ENCODE measurements at places on chromosomes 16 and 17.

DNA sequence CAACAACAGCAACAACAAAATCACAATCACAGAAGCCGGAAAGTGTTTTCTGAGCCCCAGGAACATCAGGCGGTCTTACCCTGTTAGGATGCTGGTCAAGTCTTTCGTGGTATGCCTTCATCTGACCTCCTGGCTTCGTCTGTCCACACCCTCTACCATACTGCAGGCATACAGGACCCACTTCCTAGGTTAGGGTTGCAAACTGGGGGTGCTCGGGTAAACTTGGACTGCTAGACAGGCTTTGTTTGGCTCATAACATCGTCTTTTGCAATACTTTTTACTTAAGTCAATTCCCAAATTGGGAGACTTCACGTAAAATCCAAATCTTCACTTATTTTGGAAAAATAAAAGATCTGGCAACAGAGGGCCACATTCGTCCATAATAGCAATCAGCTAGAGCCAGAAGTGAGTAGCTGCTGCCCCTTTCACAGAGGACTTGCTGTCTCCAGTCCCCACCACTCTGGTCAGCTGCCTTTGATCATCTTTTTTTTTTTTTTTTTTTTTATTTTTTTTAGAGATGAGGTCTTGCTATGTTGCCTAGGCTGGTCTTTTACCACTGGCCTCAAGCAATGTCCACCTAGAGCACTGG, 30.0 kb downstream of the CHD9 start:
- DNase-seq = no peak

DNA sequence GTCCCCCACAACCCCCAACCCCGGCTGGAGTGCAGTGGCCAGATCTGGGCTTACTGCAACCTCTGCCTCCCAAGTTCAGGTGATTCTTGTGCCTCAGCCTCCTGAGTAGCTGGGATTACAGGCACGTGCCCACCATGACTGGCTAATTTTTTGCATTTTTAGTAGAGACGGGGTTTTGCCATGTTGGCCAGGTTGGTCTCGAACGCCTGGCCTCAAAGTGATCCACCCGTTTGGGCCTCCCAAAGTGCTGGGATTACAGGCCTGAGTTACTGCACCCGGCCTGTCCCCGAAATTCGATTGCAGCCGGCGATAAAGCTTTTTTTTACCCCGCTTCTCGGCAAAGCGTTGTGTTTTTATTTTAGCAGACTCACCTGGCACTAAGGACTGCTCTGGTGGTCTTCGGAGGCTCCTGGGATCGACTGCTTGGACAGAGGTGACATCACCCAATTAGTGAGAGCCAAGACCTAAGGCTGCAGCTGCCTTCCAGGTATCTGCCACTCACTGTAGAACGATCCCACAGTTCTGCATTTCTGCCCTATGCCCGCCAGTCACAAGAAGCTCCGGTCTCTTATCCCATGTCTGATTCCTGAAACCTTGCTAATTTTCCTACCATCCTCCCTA, 82.2 kb upstream of the ARL4D start:
- DNase-seq = no peak

GRCh38 chr17:60704170-60704569, 26.5 kb downstream of the BCAS3 start:
- DNase-seq = no peak

- DNase-seq = no peak
Observed at GRCh38 chr16:46751381-46751780, 3.2 kb upstream of the MYLK3 start.

- DNase-seq = no peak
Observed at GRCh38 chr17:60773552-60773951, 95.9 kb downstream of the BCAS3 start.

DNA sequence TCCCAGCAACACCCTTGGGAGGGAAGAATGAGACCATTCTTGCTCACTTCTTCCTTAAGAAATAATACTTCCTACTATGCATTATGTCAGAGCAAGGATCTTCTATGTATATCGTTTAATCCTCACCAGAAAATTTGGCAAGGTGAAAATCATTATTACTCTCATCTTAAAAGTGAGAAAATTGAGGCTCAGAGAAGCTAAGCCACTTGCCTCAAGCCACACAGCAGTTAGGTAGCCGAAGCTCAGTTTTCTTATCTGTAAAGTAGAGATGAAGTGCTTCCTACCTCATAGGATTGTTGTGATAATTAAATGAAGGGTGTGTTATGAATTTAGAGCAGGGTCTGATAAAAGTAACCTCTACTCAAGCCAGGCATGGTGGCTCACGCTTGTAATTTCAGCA, 368.9 kb upstream of the ASIC2 start:
- no peak for DNase-seq

GRCh38 chr17:10792151-10792550, 11.7 kb downstream of the TMEM238L start:
- no peak for DNase-seq

GRCh38 chr17:31379597-31380205, 11.8 kb upstream of the RAB11FIP4 start:
- no peak for DNase-seq

GRCh38 chr17:34275881-34276280, 5.9 kb downstream of the CCL7 start:
- DNase-seq = no peak

- DNase-seq = peak; percentile 20
Observed at GRCh38 chr16:11100239-11100750, 155.7 kb downstream of the SOCS1 start.

DNA sequence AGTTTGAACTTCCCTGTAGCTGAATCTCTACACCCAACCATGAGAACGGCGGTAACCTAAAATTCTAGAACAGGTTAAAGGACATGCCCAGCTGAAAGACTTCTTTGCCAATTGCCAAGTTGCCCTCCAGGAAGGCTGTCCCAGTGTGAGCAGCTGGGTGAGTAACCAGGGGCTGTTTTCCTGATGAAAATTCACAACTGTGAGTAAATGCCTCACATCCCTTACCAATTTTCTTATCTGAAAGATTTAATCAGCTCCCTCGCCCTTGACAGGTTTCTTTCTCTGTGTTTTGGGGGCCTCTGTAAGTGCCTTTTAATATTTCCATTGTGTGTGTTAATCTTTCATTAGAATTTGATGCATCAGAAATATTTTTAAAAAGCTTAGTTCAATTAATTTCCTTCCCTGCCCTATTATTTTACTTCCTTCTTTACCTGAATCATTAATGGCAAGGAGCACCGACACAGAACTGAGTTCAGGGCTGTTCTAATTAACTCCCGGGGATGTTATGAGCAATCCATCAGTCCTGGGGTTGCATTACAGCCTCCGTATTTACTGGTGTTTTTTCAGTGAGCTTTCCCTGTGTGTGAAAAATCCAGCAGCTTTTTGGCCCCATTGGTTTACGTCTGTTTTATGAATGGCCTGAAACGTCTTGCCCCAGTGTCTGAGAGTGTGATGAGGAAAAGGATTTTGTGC, 152.9 kb downstream of the CLEC16A start:
- no peak for DNase-seq

- no peak for DNase-seq
Observed at GRCh38 chr17:2442166-2442565, 41.3 kb upstream of the MNT start.

GRCh38 chr17:48571024-48571818, 6.9 kb downstream of the HOXB4 start:
- no peak for DNase-seq

DNA sequence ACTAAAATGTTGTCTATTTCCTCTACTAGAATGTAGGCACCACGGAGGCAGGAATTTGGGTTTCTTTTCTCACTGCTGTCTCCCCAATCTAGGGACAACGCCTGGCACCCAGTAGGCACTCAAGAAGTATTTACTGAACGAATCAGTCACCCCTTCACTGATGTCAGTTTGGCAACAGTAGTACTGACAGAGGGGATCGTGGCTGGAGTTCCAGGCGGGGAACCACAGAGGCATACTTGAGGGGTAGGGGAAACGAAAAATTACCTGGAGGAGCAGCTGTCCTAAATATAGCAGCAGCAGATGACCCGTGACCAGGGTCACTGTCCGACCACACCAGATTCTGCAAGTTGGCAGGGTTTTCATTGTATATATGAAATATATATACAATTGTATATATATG, 33.3 kb downstream of the TRIM25 start:
- DNase-seq = no peak

GRCh38 chr16:30417529-30418349, 10.3 kb downstream of the ZNF771 start:
- DNase-seq = no peak

- no peak for DNase-seq
Observed at GRCh38 chr17:81523402-81524038, 4.7 kb upstream of the FSCN2 start.

GRCh38 chr17:58384897-58385296, 32.4 kb downstream of the RNF43 start:
- no peak for DNase-seq

- no peak for DNase-seq
Observed at GRCh38 chr16:70764632-70765031, 36.3 kb downstream of the VAC14 start.

GRCh38 chr17:35432176-35433074, at the start of gene SLFN12:
SLFN12 (minus strand) TSS chr17:35432500; CDS start chr17:35423028, 9,472 bp downstream.
- DNase-seq = peak; percentile 84

GRCh38 chr17:83118071-83118841, 38.8 kb downstream of the METRNL start:
- DNase-seq = no peak

GRCh38 chr17:77929871-77930436, 28.5 kb upstream of the TNRC6C start:
- no peak for DNase-seq

- no peak for DNase-seq
Observed at GRCh38 chr16:69412287-69412686, 12.1 kb upstream of the CYB5B start.

DNA sequence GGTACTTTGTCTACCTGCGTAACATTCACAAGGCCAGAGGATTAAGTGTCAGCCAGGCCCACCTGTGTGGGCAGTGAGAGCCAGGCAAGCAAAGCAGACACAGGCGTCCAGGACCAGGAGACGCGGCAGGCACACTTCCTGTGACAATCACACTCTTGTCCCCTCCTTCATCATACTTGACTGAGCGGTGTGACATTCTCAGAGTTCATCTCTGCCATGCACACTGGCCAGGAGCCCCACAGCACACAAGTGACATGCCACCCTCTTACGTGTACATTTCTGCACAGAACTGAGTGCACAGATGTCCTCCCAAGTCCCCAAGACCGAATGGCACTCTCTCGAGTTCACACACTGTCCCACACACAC, 8.7 kb downstream of the PPP1R9B start:
- no peak for DNase-seq

DNA sequence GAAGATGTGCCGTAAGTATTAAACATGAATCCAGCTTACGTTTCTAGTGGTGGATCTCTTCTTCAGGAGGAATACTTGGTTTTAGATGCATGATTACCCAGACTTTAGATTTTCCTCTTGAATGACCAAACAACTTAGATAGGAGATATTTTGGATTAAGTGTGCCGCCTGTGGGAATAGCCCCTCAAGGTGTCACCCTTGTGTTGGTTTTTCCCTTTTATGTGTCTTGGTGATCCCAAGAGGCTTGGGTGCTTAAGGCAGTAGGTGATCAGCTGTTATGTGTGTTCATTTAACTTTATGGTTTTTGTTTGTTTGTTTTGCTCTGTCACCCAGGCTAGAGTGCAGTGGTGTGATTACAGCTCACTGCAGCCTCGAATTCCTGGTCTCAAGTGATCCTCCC, 115.1 kb downstream of the PPM1E start:
- no peak for DNase-seq

- DNase-seq = no peak
Observed at GRCh38 chr16:72536723-72537435, 364.9 kb upstream of the PMFBP1 start.

GRCh38 chr17:46977348-46977747, 1.7 kb downstream of the RPRML start:
- no peak for DNase-seq

DNA sequence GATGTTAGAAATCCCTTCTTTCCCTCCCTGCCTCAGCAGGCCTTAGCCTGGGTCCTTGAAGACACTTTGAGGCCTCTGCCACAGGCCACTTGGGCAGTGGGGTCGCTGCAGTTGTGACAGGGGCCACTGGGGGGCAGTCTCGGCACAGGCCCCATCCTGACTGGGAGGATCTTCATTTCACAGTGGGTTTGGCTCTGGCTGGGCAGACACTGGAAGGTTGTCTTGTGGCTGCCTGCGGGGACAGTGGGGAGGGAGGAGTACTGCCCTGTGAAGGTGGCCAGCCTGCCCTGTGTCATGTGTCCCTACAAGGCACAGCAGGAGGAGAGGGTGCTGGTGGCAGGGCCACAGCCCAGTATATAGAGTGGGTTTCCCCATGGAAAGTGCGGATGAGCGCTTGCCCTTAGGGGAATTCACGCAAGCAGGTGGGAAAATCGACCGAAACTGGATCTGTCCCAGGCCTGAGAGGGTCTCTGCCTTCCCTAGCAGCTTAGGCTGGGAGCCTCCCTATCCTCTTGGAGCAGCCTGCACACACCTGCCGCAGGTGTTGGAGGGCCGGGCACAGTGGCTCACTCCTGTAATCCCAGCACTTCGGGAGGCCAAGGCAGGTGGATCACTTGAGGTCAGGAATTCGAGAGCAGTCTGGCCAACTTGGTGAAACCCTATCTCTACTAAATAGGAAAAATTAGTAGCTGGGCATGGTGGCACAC, 28.8 kb downstream of the GINS2 start:
- DNase-seq = no peak

DNA sequence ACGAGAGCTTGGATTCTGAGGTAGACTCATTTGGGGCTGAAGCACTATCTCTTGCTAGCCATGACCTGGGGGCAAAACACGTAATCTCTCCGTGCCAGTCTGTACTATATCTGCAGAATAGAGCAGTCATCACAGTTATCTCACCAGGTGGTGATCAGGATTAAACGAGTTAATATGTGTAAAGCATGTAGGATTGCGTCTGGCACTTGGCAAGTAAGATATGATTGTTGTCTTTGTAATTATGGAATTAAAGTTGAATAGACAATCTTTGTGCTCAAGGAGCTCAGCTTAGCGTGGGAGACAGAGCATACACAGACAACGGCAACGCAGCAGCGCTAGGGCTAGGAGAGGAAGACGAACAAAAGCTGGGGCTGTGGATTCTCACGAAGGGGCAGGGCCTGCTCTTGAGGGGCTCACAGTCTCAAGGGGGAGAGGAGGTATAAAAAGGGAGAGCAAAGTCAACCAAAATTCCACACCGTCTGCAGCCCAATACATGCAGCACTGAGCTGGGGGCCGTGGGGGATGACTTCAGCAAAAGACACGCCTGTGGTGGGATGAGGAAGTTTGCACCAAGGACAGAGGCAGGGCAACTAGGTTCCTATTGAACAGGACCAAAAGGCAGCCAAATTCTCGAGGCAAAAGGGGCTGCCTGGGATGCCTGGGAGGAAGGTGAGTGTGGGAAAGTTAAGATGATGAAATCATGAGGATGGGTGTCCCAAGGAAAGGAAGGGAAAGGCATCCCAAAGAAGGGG, 68.6 kb downstream of the SDK2 start:
- no peak for DNase-seq
